Tibial nerve (tissue), 4 donors: ENCODE measurements at places on chromosomes 5 and 9.

DNA sequence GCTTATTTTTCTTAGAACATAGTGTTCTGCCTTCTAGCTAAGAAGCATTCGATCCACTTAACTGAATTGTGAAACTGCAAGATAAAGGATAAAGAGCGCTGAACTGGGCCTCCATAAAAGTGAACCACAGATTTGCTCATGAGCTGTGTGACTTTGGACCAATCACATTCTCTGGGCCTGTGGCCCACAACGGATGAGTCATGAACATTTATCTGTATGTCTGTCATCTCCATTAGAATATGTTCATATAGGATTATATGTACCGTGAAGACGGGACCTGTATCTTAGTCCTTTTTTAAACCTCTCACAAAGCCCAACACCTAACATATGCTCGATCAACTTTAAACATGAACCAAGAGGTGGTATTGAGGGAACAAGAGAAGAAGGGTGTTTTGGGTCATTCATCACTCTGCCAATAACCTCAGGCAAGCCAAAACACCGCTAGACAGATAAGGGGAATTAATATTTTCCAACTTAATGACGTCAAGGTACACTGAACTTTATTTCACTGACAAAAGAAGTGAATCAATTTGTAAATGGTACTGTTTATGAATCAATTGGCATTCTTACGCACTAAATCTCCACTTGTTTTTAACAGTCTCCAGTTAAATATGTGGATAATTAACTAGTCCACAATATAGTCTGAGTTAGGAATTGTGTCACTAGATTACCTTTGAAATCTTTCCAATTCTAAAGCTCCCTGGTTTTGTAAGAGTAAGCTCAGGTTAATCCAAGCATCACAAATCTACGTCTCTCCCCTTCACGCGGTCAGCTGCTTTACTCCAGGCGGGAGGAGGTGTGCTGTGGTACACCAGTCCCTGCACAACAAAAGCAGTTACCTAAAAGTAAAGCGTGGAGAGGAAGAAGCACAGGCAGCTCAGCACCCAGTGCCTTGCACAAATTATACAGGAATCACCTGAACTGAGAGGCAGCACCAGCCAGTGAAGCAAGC is 1.6 kb downstream of the TMEM245 start:
- DNase-seq = no peak

DNA sequence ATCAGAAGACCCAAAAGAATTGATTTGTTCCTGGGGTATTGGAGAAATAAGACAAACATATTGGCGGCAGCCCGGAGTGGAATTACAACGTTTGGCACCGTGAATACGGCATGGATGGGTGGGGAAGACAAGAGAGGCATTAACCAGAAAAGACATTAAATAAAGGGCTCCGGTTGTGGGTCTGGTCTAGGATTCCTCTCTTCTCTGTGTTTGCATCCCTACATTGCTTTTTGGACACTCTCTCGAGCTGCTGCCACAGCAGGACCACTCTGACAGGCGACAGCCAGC is 138.7 kb upstream of the PALM2AKAP2 start:
- DNase-seq = no peak

DNA sequence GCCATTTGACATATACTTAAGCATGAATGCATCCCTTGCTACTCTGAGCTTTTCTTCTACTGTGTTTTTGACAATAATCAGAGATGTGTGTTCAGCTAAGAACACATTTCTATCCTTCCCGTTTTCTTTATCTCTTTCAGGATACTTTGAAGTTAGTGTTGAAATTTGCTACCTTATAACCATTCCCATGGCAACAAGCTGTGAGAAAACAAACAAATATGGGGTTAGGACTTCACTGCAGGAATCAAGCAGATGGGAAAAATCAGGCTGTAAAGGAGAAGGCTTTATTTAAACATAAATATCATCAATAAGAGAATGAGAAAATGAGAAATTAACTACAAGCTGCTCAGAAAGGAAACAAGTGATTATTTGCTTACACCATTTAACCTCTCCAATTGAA is 35.2 kb downstream of the ZCCHC9 start:
- no peak for DNase-seq

DNA sequence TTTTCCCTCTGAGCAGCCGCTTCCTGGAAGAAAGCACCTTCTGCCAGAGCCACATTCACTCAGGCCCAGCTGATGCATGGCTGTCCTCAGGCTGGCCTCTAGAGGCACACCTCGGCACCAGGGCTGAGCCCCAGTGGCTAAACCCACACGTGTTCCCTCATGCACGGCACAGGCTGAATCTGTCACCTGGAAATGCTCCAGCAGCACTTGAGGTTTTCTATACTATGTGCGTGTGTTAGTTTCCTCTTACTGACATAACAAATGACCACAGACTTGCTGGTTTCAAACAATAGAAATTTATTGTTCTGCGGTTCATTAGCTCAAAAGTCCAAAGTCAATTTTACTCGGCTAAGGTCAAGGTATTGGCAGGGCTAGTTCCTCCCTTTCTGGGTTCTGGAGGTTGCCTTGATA is 141.4 kb downstream of the LRRC70 start:
- no peak for DNase-seq

DNA sequence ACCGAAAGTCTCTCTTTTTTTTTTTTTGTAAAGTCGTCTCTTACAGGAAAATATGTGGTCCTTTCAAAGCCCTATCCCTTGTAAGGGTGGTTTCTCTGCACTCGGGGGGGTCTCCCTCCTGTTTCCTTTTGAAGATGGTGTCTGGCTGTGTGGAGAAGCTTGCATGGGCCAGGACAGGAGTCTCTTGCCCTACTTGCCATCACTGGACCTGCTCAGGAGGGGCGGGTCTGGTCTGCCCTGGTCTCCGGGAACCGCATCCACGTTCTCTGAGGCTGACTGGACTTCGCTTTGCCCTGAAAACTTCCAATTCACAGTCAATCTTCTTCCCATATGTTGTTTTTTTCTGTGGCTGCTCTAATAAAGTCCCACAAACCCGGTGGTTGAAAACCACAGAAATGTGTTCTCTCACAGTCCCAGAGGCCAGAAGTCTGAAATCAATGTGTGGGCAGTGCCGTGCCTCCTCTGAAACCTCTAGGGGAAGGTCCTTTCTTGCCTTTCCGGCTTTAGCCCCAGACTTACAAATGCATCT is 92.9 kb upstream of the IER5L start:
- DNase-seq = no peak

DNA sequence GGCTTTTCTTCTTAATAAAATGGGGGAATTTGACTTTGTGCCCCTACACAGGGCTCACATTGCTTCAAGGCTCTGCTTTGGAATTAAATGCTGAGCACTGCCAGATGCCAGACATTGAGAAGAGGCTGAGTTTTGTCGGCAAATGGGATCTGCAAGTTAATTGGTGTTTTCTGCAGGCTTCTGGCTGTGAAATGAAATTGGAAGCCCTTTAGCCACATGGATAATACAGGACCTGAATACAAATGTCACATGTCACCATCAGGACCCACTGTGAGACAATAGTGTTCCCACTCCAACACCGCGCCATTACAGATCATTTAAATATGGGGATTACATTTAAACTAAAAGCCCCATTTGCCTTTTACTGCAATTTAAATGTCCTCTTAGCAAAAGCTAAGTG is 164.4 kb downstream of the ZSWIM6 start:
- no peak for DNase-seq

DNA sequence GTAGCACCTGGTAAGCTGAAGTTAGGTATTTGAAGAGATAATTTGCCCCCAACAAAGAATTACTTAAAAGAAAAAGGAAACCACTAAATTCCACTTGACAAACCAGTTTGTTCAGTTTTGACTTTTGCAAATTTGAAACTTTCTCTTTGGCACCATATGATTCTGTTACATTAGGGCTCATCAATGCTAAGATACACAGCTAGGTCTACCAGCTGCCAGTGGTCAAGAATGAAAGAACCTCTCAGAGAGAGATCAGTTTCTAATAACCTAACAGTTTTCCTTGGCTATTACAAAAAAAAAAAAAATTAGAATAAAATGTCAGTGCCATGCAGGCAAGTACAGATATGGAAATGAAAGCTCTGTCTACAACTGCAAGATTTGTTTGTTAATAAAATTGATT is 92.3 kb downstream of the CAAP1 start:
- no peak for DNase-seq

DNA sequence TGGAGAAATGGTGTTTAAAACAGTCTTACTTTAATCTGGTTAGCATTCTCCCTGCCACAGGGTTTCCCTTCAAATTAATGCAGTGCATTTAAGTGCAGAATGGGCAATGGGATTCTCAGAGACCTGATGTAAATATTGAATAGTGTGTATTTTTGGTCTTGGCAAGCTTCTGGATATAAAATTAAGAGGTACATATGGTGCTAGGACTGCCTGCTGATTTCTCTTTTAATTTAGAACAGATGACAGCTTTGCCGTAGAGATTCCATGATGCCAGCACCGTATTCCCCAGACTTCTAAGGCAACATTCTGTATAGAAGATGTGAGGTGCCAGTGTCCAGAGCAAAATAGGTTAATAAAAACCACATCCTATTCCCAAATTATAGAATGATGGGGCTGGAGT is 1.9 kb downstream of the MTAP start:
- no peak for DNase-seq

GRCh38 chr9:74985041-74985440 is 32.3 kb upstream of the C9orf40 start:
- DNase-seq = no peak

DNA sequence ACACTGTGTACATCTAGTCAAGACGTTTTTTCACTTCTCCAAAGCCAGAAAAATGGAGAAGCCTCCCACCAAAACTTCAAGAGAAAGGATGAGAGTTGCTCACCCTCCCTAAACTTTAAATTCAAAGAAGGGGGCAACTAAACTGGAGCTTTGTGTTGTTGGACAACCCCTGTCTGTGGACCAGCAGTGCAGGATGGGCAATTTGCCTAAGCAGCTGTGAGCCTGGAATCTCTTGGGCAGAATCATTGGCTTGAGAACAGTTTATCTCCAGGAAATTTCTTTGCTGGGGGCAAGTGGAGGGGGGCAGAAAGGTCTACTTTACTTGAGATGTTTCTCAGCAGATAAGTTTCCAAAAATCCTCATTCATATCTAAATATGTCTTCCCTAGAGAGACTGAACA is 151.8 kb downstream of the MUSK start:
- DNase-seq = no peak

DNA sequence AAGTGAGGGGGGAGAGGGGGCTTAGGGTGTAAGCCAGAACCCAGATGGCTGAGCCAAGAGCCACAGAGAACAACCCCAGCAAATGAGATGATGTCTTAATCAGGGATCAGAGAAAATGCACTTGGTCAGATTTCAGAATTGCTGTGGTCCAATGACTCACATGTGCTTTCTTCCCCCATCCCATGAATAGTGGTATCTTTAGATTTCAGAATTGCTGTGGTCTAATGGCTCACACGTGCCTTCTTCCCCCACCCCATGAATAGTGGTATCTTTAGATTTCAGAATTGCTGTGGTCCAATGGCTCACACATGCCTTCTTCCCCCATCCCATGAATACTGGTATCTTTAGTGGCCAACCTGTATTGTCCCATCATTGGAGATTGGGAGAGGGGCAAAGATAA is 59.9 kb downstream of the IRX2 start:
- no peak for DNase-seq

DNA sequence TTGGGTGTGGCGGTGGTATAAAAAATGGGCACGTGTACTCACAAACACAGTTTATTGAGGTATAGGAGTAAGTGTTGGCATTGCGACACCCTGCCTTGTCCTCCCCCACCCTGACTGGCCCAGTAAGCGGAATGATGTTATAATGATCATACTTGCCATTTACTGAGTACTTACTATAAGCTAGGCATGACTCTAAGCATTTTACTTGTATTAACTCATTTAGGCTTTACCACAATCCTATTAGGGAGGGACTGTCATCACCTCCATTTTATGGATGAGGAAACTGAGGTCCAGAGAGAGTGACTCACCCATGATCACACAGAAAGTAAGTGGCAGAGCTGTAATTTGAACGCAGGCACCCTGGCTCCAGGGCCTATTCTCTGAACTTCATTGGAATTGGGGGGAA is 2.3 kb downstream of the SMIM3 start:
- no peak for DNase-seq

DNA sequence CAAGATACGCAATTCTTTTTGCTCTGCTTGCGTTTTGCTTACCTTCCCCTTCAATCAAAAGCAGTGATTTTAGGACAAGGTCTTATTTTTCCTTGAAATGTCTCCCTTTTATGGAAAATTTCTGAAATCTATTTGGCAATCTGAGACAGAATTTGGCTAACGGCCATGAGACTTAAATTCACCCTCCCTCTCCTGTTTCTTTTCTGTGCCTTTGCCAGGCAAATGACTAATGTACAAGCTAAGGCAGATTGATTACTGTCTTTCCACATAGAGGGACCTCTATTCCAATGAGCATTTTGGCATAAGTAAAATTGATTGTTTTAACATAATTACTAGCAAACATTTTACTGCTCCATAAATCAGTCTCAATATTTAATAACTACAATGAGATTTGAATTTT is 31.7 kb downstream of the FAM81B start:
- no peak for DNase-seq

DNA sequence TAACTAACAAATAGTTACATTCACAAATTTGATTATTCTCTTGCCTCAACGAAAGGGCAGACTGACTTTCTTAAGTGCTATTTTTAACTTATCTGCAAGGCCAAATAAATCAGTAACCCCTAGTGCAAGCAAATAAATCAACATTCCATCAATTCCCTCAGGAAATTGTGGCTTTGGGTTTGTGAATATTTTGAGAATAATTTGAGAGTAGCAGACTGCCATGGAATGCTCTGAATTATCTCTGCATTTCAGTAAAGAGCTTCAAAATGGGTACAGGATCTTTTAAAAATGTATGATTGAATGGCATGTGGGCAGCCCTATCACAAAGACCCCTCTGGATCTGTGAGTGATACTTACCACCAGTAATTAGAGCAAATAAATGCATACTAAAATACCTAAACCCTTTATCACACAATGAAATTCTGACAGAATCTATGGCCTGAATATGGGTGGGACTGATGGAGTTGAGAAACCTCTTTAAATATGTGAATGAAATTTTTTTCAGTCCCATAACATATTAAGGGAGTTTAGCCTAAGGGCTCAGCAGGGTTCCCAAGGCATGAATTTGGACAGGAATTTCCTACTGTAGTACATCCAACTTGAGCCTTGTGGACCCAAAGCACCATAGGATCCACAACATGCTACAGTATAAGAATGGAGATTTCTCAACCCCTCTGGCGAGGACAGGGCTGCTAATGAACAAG is 92.5 kb upstream of the ITGA2 start:
- no peak for DNase-seq

GRCh38 chr5:1003296-1003937 is 5.2 kb upstream of the NKD2 start:
- peak; percentile 34 for DNase-seq

- peak; percentile 95 for DNase-seq
These were observed 173.6 kb downstream of the FANCC start for GRCh38 chr9:95143591-95144561.

GRCh38 chr5:60143942-60144549 is 250.5 kb upstream of the PDE4D start:
- DNase-seq = no peak

- no peak for DNase-seq
These were observed 1.2 kb upstream of the PAPPA start for GRCh38 chr9:116152390-116152789.

GRCh38 chr5:138351517-138351916 is 968 bp upstream of the KDM3B start:
- DNase-seq = no peak

GRCh38 chr5:75363111-75363510 is 26.1 kb downstream of the HMGCR start:
- no peak for DNase-seq
